NK-92 treated with Interleukin-12 subunit alpha and Interleukin-12 subunit beta, amount 100 ng/mL, for 24 hours (cell line): ENCODE measurements at places on chromosomes 4 and X.

DNA sequence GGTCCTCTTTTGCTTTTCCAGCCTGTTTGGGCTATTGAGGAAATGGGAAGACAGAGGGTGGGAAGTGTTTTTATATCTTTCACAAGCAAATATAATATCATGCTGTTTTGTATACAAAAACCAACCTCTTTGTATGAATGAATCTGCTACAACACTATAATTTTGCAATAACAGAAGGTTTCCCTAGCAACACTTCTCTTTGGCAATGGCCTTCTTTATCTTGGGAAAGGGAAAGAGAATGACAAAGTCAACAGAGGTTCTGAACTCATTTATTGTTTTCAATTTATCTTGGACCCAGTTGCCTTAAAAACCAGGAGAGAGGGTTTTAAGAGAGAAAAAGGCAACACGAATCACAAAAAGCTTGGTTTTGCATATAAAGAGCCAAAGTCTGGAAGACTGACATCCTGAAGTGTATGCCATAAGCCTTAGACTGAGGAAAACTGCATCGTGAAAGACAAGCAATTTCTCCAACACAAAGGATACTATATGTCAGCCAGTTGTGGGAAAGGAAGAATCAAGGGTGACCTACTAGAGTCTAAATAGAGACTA is 121.8 kb upstream of the FAM241A start:
- no peak for DNase-seq

DNA sequence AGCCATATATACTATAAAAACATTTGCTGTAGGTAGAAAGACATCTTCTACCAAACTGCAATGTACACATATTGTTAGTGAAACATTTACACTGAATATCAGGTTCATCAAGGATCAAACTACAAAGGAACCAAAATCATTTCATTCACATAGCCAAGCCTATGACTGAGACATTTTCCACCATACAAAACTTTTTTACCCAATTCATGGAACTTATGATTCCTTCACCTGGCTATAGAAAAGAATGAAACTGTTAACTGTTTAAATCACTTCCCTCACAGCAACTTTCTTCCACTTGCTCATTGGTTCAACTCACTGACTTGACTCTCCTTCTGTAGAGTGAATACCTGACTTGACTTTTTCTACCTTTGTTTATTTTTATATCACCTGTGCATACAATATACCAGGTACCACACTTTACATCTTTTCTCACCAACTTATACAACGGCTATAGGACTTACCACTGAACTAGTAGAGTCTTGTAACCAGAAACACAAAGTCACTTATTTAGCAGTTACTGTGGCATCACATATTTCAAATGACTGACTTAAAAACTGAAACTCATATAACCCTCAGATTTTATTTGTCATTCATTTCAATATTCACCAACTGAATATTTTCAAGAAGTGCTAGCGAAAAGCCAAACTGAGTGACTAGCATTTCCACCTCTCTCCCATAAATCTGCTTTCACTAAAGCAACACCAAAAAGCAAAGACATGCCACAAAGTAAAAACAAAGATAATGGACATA is 30.9 kb downstream of the CAMK2D start:
- DNase-seq, result no peak

- DNase-seq, result no peak
Measured at GRCh38 chr4:158861281-158861680, 92.5 kb downstream of the FNIP2 start.

- no peak for DNase-seq
Measured at GRCh38 chrX:38458071-38458470, 103.3 kb upstream of the TSPAN7 start.

DNA sequence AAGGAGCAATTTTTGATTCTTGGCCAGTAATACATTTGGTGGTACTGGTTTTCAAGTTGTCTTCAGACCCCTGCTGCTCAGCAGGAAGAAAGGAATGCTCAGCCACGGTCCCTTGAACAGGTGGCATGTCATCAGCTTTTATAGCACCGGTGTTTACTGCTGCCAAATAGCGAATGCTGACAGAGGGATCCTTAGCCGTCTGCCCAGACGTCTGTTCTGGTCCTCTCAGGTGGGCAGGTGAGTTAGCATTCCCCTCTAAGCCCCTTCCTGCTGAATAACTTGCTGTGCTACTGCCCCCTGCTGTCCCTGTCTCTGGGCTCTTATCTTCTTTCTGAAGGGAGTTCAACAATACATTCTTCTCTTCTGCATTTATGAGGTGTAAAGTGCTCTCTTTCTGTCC is 28.4 kb downstream of the BOD1L1 start:
- DNase-seq, result no peak

DNA sequence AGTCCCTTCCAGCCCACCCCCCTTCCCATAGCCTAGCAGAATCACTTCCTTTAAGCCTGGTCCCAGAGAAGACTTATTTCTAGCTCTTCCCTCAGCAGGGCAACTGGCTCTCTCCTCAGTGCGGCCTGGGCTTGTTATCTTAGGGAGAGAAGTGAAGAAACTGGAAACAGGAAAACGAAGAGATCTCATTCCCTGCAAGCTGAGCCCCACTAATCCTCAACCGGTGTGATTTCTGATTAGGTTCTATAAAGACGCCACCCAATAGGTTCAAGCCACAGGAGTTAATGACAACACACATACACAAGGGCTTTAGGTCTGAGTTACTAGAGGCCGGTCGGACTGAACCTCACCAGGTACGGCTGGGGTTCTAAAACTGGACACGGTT is 3.2 kb downstream of the GSX2 start:
- DNase-seq, result no peak

DNA sequence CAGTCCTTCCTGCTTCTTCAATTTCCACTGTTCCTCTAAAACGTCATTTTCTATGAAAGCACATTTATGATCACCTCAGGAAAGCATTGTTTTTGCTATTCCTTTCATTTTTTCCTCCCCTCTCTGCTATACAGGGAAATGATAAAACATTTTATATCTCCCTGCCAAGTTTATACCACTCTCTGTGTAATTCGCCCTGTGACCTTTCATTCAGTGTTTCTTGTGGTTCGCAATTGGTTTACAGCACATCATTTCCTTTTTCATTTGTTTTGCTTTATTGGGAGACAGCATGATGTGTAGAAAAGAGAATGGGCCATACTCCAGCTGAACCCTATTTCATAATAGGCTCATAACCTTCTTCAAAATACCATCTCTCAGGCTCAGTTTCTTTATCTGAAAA is 99.9 kb upstream of the RAPGEF2 start:
- DNase-seq, result no peak

- no peak for DNase-seq
Measured at GRCh38 chrX:69036674-69037573, 128.3 kb downstream of the PJA1 start.

- no peak for DNase-seq
Measured at GRCh38 chr4:94744850-94745249, 12.9 kb upstream of the BMPR1B start.

- no peak for DNase-seq
Measured at GRCh38 chr4:87012265-87012953, 77.6 kb downstream of the AFF1 start.

DNA sequence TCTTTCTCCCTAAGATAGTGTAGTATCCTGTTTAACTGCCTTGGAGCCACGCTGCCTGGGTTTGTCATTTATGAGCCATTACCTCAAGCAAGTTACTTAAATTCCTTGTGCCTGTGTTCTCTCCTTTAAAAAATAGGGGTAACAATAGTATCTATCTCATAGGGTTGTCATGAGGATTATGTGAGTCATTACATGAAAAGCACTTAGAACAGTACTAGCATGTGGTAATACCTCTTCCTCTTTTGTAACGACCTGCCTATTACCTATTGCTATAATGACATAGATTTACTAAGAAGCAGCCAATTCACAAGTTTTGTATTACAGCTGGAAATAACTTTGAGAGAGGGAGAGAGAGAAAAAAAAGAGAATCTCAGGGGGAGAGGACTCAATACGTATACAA is 834.7 kb downstream of the RAPGEF2 start:
- DNase-seq, result no peak

DNA sequence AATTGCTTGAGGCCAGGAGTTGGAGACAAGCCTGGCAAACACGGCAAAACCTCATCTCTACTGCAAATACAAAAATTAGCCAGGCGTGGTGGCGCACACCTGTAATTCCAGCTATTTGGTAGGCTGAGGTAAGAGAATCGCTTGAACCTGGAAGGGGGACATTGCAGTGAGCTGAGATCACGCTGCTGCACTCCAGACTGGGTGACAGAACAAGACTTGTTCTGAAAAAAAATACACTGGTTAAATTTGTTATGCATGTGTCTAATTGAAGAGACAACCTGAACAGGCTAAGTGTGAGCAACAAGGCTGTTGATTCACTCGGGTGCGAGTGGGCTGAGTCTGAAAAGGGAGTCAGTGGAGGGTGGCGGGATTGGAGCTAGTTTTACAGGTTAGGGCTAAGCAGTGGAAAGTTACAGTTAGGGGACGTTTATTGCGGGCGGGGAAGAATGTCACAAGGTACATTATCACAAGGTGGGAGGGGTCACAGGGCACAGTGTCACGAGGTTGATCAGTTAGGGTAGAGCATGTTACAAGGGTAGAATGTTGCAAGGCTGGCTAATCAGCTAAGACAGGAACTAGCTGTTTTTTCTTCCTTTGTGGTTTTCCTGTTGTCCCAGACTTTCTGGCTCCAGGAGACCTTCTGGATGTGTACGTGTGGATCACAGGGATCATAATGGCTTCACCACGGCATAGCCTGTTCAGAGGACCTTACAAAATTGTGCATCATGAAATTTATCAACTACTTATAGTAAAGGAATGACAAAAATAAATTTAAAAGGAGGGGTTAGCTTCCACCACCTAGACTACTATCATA is 115.8 kb downstream of the NAA11 start:
- no peak for DNase-seq

GRCh38 chr4:8525383-8526120 is 54.6 kb upstream of the GPR78 start:
- no peak for DNase-seq

DNA sequence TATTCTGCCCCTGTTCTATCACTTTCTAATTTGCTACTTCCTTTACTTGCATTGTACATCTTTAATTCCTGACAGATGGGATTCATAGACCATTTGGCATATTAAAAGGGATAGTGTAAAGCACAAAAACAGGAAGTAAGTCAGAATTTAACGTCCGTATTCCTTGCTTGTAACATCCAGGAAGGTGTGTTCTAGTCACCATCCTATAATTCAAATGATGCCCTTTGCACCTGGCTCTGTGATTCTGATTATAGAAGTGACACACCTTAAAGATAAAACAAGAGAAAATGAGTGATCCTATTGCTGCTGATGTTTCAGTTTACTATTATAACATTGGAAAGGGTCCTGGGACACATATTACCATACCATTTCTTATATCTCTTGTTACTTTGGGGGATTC is 238.7 kb upstream of the NR3C2 start:
- no peak for DNase-seq

GRCh38 chrX:131199091-131199490 is 90.0 kb downstream of the IGSF1 start:
- DNase-seq, result no peak

GRCh38 chr4:13544606-13545393 is 492 bp upstream of the NKX3-2 start:
- DNase-seq, result no peak

- DNase-seq, result no peak
Measured at GRCh38 chr4:15145709-15146108, 143.4 kb downstream of the CPEB2 start.

DNA sequence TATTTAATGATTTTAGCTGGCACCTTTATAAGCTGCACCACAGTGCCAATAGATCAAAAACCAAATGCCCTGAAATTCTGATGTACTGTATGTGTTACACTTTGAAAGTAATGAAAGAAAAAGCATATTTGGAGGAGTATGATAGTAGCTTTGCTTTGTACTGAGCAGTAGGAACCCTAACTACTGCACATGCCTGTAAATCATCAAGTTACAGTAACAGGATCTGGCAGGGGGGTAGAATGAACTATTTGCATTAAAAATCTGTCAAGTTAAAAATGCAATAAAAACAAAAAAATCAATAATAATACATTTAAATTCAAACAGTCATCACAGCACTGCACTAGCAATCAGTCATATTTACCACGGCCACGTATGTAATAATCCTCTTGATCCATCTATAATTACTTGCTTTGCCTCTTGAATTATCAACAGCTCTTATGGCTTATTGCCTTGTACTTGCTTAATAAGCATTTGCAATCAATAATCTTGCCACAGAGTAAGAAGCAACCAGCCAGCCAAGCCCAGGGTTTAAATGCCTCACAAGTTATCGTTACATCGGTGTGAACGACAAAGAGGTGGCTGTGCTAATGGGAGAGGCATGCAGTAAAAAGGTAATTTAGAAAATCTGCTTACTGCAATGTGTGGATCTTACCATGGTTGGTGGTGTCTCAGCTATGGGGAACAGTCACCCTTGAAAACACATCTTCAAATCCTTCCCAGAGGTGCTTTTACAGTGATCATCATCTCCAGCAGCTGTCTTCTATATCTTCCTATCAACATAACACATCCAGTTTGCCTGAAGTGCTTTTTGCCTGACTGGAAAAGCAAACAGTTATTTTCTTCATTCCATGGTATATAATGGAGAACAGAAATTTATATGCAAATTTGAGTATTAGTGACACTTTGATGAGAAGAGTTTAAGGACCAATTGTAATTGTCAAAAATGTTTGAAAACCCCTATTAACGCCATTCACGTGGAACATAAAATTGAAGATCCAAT is 1812.1 kb upstream of the ADGRL3 start:
- DNase-seq, result no peak

DNA sequence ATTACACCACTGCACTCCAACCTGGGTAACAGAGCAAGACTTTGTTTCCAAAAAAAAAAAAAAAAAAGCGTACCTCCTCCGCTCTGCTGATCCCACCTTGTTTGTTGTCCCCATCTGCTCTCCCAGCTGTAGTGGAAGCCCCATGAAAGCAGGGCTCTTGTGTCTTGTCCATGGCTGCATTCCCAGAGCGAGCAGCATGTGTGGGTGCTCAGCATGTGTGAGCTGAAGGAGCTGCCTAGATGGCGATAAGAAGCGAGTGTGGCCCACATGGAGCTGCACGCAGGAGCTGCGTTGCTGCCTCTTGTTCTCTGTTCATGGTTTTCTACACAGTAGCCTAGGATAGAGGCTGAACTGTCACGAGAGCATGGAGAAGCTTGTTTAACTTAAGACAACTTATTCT is 12.4 kb downstream of the NSD2 start:
- DNase-seq, result no peak

DNA sequence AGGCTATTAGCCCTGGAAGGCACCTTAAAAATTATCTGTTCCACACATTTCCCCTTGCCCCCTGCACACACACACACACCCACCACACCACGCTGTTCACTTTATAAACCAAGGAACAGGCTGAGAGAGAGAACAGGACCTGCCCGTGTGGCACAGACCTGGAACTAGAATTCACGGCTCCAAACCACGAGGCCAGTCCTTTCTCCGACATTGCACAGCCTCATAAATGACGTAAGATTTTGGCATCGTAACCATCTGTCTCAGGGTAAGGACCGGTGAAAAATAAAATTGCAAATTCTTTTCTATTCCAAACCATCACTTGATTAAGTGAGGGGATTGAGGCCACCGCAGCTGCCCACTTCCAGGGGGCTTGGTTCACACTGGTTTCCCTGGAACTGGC is 330.3 kb downstream of the BCOR start:
- DNase-seq, result no peak
